Uterine smooth muscle cell (primary cell): ENCODE measurements at places on chromosomes 5 and 9. TPM values are rescaled to one million over a fixed set of nuclear protein-coding genes. Genes with fewer than 3 reads are reported as not detected.

DNAJB5 gene
- 17.6 and 21.1 TPM in 2 replicates for total RNA-seq

PRXL2C gene
- 12.9 and 17.0 TPM in 2 replicates for total RNA-seq

BAAT gene
- under 0.01 TPM in 2 replicates for total RNA-seq

PCDH12 gene
- total RNA-seq = under 0.01 and 0.11 TPM in 2 replicates

CXCL14 gene
- 0.22 and 0.37 TPM in 2 replicates for total RNA-seq

URM1 gene
- total RNA-seq = 31.5 and 37.4 TPM in 2 replicates

ORM2 gene
- not detected in 2 replicates for total RNA-seq

PHF24 gene
- under 0.01 and 0.11 TPM in 2 replicates for total RNA-seq

PCDHB12 gene
- total RNA-seq = under 0.01 and 0.12 TPM in 2 replicates

PCDHAC1 gene
- 0.11 and 0.25 TPM in 2 replicates for total RNA-seq

GRIA1 gene
- total RNA-seq = 0.44 and 0.50 TPM in 2 replicates

SV2C gene
- under 0.01 TPM in 1 of 2 replicates, not detected in the other for total RNA-seq

GRXCR2 gene
- not detected in 2 replicates for total RNA-seq

ELAVL2 gene
- under 0.01 and 0.22 TPM in 2 replicates for total RNA-seq

CCDC127 gene
- total RNA-seq = 5.4 and 5.5 TPM in 2 replicates

IFNA4 gene
- not detected in 2 replicates for total RNA-seq

MSMP gene
- total RNA-seq = 0.62 TPM in 1 of 2 replicates, not detected in the other

WDR31 gene
- 1.3 and 2.7 TPM in 2 replicates for total RNA-seq

MOB3B gene
- 0.12 and 0.33 TPM in 2 replicates for total RNA-seq

ALDH1A1 gene
- total RNA-seq = 69.4 and 232 TPM in 2 replicates

C5orf52 gene
- total RNA-seq = not detected in 2 replicates
